NCI-H146 (cell line): ENCODE measurements at places on chromosomes 1 and 21.

DNA sequence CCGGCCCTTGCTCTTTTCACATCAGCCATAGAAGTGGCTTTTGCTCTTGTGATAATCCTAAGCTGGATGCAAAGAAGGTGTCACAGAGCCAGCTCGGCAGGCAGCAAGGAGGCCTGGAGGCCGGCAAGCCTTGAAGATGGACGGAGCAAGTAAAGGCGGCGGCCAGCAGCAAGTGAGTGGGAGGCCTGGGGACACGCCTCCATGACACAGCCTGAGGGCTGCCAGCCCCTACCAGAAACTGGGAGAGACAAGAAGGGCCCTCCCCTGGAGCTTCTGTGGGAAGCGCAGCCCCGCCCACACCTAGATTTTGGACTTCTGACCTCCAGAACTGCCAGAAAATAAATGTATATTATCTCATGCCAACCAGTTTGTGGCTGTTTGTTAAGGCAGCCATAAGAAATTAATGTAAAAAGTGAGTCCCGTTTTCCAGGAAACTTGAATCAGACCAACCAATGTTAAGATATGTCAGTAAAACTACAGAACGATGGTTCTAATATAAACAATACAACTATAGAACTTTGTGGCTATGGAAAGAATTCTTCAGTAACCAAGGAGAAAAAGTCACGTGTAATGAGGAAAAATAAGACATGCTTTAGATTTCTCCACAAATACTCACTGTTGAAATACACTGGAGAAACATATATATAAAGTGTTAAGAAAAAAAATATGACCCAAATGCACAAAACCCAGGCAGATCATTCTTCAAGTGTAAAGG lies 49.9 kb downstream of the BACE2 start:
- DNase-seq: no peak

DNA sequence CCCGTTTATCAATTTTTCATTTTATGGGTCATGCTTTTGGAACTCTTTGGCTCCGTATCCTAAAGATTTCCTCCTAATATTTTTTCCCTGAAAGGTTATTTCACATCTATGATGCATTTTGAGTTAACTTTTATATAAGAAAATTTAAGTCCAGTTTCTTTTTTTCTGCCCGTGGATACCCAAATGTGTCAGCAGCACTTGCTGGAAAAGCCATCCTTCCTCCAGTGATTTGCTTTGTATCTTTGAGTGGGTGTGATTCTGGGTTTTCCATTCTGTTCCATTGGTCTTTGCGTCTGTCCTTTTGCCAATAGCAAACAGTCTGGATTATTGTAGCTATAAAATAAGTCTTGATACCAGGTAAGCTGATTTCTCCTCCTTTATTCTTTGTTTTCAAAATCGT lies 15.6 kb upstream of the ABCG1 start:
- DNase-seq: no peak

DNA sequence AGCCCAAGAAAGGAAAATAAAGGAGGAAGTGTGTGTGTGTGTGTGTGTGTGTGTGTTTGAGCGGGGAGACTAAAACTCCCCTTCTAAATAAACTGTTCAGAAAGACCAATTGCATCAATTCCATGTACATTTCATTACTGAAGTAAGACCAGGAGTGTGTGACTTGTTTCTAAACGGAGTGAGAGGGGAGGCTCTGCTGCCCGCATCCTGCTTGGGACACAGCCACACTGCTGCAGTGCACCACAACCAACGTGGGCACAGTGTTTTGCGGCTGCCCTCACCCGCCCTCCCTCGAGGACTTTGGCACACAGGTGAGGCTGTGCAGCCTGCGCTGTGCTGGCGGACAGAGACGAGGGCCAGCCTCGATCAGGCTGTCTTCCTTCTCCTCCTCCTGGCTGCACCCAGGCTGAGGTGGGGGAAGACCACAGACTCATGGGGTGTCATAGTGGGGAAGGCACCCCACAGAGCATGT lies 31.0 kb upstream of the H6PD start:
- DNase-seq: no peak

DNA sequence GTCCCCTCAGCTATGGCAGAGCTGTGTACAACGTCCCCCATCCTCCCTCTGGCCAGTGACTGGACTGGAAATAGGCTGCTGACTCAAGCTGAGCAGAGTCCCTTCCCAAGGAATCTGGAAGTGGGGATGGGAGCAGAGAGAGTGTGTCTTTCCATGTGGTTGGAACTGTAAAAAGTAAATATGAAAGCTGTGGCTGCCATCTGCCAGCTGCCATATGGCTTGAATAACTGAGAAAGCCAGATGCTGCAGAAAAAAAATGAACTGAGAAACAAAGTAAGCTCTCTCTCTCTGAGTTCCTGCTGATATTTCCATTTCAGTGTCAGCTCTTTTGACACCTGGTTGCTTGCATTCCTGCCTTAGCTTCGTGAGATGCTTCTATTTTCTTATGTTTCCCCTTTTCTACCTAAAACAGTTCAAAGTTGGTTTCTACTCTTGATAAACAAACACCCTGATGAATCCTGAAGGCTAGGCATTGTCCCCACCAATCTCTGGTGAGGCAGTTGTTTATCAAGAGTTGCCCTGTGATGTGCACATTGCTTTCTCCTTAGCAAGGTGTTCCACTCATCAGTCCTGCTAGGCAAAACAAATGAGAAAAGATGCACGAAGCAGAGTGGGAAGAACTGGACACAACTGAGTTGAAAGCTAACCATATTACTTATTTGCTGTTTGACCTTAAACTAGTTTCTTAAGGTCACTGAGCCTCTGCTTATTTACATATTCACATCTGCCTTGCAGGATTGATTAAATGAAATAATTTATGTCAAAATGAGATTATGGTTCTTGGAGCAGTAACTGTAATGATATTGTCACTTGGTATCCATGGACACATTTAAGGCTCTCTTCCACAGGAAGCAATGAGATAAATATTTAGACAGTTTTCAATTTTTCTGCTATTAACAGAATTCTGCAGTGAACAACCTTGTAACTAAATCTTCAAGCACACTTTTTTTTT lies 16.6 kb upstream of the DR1 start:
- no peak for DNase-seq
